ENCODE measurements at places on chromosomes 6 and 20.

GRCh38 chr6:161100072-161100471 lies 108.5 kb downstream of the MAP3K4 start:
- no peak for DNase-seq

DNA sequence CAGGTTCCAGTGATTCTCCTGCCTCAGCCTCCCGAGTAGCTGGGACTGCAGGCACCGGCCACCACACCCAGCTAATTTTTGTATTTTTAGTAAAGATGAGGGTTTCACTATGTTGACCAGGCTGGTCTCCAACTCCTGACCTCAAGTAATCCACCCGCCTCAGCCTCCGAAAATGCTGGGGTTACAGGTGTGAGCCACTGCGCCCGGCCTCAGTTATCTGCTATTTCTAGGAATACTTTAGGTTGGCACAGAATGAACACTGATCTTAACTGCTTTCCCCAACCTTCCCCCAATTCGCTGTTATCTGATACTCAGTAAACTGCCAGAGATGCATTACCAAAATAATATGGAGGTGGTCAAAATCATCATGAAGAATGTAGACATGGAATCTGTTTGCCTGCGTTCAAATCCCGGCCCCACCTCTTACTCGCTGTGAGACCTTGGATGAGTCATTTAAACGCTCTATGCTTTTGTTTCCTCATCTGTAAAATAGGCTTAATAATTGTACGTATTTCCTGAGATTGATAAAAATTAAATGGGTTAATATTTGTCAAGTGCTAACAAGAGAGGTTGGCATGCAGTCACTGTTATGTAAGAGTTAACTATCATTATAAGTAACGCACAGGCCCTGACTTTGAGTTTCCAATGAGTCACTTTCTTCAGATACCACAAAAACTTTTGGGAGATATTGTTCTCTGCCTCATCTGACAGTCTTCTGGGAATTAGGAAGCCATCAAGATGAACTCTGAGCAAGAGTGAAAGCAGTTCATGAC lies 44.5 kb upstream of the NCOA3 start:
- DNase-seq: no peak

- no peak for DNase-seq
These were observed 224.8 kb downstream of the GJA1 start for GRCh38 chr6:121660277-121660676.

DNA sequence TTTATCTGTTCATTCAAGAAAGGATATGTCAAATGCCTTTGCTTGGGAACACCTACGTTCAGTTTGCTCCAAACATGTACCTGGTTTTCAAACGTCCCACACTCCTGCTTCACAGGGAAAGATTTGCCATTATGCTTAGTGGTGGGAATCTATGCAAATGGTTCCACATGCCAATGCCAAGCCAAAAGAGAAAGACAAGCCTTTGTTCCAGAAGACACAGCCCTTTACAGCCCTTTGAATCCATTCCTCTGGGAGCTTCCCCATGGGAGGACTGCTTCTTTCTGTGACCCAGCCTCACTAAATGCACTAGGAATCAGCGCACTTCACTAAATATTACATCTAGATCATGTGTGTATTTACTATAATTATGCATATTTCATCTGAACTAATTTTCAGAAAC lies 619.5 kb downstream of the PRKN start:
- DNase-seq: no peak

DNA sequence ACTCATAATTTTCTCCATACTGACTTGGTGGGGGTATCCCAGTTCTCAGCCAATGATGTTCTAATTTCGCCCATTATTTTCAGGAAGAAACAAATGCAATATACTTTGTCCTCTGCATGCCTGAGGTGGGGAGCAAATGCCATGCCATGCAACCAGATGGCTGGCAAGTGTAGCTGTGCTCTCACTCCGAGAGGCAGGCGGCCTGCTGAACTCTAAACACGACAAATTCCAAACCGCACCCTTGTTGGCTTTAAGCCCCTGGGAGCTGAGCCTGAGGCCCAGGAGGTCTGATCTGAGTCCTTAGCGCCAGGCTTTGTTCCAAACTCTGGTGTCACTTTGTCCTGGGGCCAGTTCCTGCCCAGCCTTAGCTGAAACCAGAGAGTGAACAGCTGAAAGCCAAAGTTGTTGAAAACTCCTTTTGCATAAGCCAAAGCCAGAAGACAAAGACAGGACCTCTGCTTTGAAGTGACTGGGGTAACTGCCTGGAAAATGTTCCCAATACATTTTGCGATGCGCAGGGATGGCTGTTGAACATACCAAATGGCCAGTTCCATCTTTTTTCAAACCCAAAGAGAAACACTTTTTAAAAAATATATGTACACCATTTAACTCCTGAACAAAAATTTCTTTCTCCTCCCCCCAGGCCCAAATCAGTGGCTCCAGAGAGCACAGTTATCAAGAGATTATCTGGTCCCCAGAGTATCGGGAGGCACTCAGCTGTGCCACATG lies 46.2 kb downstream of the TTI1 start:
- no peak for DNase-seq

- no peak for DNase-seq
These were observed 11.8 kb downstream of the JPH2 start for GRCh38 chr20:44174996-44175765.

GRCh38 chr6:47091886-47092668 lies 49.9 kb upstream of the ADGRF1 start:
- no peak for DNase-seq

GRCh38 chr6:4817551-4817950 lies 41.3 kb downstream of the CDYL start:
- no peak for DNase-seq

DNA sequence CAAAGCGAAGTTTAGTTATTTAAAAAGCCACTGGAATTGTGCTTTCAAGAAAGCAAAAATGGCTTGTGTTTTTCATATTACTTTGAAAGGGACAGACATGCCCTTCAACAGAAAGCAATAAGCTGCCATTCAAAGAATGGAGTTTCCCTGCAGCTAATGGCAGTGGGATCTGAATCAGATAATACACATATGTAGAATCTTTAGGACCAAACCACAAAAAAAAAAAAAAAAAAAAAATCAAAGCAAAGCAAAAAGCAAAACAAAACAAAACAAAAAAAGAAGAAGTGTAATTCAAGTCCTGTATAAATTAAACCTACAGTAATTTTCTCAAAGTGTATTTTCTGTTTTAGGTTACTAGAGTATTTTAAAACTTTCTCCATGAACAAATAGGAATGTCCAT lies 63.6 kb upstream of the ZNF217 start:
- DNase-seq: no peak

DNA sequence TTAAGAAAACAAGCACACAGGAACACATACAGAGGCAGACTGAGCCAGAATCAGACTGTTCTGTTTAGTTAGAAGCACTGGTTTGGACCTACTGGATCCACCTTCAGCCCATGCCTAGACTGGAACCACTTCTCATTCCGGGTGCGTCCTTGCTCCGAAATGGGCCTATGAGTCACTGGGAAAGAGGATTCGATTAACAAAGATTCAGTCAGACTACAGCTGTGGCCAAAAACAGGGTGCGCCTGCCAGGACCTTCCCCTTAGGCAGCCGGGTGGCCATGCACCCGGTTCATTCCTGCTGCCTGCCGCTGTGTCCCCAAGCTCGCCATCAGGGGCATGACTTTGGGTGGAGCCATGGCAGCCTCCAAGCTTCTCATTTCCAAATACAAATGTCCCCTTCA lies 14.5 kb upstream of the KCNK5 start:
- no peak for DNase-seq

GRCh38 chr6:98920904-98921431 lies 26.8 kb downstream of the FBXL4 start:
- DNase-seq: no peak

DNA sequence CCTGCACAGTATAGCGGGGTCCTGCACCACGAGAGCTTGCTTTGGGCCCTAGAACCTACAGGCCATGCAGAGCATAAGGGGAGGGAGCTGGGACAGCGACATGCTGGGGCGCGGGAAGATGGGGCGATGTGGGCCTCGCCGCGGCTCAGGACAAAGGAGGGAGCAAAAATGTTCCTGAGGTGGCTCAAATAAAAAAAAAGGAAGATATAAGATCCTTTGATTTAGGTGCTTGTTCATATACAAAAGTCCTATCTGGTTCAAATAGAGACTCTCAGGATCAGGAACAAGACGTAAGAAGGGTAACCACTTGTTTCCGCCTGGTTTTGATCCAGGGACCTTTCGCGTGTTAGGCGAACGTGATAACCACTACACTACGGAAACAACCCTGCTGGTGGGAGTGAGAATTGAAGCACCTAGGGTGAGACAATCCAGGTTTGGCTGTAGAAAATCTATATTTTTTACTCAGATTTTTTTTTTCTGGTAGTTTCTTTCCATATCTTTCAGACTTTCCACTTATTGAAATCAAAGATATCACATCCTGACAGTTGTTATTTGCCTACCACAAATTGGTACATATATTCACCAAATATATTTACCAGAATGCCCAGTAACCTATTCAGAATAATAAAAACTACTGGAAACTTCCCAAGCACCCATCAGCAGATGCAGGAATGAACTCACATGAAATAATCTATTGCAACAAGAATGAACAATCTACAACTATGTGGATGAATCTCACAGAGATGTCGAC lies 177.9 kb upstream of the ZNF184 start:
- DNase-seq: no peak
